ENCODE measurements at places on chromosomes 11 and 22.

- peak; percentile 76 for DNase-seq
Measured at GRCh38 chr11:10307400-10308200, 2.7 kb downstream of the ADM start.

GRCh38 chr11:1763336-1763795 lies 361 bp downstream of the CTSD start:
- no peak for DNase-seq

GRCh38 chr11:134659882-134660281 lies 247.8 kb upstream of the B3GAT1 start:
- no peak for DNase-seq

DNA sequence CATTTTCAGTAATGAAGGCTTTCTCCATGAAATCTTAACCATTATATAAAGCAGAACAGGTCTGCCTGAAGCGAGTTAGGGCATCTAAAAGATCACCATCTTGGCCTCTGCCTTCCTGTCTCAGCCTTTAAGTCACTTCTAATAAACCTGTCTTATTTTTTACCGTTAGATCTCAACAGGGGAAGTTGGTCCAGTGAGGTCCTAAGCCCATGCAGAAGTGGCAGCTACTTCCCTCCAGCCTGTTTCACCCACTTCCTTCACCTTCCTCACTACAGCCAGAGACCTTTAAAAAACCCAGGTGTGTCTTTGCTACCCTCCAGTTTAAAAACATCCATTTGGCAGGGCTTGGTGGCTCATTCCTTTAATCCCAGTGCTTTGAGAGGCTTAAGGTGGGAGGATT lies 14.1 kb upstream of the LIPT2 start:
- no peak for DNase-seq

GRCh38 chr22:25566898-25567235 lies 2.4 kb downstream of the GRK3 start:
- DNase-seq: peak; percentile 89

DNA sequence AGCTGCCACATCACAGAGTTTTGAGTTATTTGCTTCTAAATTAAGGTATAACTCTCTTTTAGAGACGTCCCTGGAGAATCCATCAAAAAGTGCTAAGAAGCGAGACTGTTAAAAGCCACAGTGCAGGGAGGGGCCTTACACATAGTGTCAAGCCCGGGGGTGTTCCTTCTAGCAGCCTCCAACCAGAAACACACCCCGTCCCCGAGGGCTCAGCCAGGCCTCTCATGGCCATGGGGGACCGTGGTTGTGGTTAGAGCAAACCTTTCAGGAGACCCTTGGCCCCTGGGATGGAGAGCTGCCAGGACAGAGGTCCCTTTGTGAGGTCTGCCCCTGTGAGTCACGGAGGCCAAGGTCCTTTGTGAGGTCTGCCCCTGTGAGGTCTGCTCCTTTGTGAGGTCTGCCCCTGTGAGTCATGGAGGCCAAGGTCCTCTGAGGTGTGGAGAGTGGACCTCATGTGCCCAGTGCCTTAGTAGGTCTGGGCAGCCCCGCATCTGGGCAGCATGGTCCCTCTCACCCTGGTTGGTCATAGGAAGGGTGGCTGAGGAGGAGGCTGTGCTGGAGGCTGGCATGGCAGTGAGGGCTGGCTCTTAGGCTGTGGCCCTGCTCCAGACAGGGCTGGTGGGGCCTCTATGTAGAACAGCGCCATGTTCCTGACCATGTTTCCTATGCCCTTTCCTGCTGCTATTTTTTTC lies 5.4 kb downstream of the GNAZ start:
- DNase-seq: no peak

GRCh38 chr22:19640306-19640705 lies 74.0 kb upstream of the SEPTIN5 start:
- no peak for DNase-seq

- no peak for DNase-seq
Measured at GRCh38 chr11:128222245-128222884, 365.0 kb downstream of the ETS1 start.
